GM03348 (cell line): ENCODE measurements at places on chromosomes 11 and 22.
A peak's percentile ranks its signal among the peaks of the same experiment; 100 is the strongest.

GRCh38 chr11:57368106-57368844 lies 12.7 kb downstream of the PRG3 start:
- no peak for DNase-seq

- no peak for DNase-seq
These were observed 7.3 kb downstream of the TANGO2 start for GRCh38 chr22:20027966-20028854.

DNA sequence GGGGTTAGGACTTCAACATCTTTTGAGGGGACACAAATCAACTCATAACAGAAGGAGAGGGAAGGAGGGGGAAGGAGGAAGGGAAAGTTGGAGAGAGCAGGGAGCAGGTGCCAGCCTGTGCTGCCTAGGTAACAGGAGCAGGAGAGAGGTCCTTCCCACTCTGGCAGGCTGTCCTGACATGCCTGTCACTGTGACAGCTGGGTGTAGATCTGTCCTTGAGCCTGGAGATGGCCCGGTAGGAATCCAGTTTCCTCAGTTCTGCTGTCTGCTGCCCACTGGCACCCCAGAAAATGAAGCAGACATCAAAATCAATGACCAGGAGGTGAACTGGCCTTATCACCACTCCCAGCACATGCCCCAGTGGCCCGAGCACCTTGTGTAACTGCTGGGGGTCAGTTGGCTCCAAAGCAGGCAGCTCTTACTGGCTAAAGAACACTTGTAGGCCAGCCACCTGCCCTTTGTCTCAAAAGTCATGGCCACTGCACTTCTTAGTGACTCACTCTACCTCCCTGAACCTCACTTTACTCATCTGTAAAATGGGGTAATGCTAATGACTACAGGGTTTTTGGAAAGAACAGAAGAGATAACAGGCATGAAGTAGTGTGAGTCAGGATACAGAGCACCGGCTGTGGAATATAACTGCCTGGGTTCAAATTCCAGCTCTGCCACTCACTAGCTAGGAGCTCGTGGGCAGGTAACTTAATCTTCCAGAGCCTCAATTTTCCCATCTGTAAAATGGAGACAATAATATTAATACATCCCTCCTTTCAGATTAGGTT lies 8.0 kb upstream of the TSPAN18 start:
- no peak for DNase-seq

- DNase-seq = no peak
These were observed 17.6 kb downstream of the PATZ1 start for GRCh38 chr22:31328544-31328960.

- no peak for DNase-seq
These were observed 48.8 kb downstream of the MYEOV start for GRCh38 chr11:69342588-69343330.

DNA sequence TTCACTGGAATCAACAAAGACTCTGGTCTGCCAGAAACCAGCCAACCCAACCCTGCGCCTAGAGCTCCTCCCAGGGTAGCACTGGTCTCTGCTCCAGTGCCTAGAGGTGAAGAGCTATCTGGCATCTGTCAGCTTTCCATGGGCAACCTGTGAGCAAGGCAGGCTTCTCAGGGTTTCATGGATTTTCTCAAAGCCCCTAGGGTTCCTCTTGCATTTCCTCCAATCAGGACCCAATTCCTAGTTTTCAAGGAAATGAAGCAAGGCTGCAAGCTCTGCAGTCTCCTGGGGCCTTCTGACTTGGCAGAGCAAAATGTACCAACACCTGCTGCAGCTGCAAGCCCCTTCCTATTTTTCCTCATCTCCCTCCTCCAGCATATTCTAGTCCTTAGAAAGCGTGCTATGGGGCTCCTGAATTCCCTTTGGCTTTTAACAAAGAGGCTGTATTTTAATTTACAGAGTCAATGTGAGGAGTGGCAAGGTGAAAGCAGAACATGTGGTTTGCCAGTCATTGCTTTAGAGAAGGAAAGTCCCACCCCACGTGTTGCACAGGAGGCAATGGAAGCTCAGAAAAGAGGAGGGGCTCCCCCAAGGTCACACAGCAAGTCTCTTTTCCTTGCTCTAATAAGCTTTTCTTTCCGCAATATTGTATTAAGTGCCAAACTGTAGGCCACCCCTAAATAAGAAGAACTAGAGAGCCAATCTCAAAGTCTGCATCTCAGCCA lies 33.0 kb upstream of the RIC3 start:
- DNase-seq = no peak

DNA sequence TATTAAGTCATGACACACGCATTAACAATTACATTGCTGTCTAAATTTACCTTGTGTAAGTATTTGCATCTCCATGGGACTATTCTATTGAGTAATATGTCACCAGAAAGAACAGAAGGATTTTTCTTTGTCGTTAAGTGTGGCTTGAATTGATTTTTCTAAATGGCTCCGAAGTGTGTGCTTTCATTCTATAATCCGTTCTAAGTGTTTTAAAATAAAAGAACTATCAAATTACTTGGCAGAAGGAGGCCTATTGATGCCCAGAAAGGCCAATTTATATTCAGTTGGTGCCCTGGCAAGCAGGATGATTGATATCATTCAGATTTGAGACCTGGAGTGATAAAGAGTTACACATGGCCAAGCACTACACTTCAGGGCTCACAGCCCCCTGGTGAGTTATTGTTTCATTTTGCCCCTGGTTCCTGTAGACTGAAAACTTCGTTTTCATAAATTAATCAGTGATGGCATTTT lies 538.9 kb upstream of the ANO5 start:
- no peak for DNase-seq

- peak; percentile 37 for DNase-seq
These were observed 366.2 kb upstream of the CCDC179 start for GRCh38 chr11:23226331-23227077.

DNA sequence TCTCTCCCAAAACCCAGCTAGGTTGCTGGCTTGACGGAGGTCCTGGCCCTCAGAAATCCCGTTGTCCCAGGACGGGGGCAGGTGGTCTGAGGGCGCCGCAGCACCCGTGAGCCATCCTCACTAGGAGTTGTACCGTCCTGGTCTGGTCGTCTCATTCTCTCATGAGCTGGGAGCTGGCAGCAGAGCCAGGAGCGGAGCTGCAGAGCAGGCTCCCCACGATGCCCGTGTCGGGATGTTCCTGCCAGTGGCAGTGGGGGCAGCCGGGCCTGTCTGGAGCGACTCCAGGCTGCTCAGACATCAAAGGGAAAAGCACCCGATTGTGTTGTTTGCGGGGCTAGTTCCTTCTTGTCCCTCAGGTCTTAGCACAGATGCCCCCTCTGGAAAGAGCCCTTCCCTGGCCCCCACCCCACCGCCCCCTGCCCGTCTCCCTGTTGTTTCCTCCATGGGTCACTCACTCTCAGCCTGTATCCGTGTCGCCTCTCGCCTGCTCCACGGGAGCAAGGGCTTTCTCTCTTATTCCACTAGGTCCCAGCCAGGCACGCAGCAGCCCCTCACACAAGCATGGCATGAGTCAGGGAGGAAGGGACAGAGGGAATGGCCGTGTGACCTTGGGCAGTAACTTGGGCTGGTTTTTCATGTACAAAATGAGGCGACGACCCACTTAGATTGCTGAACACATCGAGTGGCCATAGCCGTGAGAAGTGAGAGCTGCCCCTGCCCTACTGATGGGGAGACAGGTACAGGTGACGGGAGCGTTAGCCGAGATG lies 23.2 kb upstream of the MGAT3 start:
- DNase-seq = no peak

- no peak for DNase-seq
These were observed 97.1 kb downstream of the CWC15 start for GRCh38 chr11:94876222-94876621.

DNA sequence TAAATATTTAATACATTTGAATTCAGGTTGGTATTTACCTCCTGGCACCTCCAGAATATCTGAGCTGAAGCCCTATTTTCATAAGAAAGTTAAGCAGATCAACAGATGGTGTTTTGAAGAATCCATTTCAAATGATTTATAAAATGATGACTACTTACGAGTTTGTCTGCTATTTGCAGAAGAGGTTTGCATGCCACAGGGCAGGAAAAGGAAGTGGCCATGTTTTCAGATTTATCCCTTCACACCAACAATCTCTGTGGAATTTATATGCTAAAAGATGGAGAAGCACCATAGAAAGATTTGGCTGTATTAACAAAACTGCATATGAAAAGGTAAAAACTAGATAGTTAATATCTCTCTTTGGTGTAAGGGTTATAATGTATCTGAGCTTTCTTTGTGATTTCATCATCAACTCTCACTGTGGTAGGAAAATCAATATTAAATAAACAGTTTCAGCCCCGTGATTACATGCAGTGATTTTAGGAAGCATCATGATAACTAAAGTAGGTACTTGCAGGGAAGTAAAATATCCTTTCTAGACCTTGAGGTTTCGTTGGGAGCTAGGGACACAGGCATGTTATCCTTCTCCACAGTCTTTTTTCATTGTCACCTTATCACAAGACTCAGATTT lies 2.6 kb downstream of the BMAL1 start:
- no peak for DNase-seq

DNA sequence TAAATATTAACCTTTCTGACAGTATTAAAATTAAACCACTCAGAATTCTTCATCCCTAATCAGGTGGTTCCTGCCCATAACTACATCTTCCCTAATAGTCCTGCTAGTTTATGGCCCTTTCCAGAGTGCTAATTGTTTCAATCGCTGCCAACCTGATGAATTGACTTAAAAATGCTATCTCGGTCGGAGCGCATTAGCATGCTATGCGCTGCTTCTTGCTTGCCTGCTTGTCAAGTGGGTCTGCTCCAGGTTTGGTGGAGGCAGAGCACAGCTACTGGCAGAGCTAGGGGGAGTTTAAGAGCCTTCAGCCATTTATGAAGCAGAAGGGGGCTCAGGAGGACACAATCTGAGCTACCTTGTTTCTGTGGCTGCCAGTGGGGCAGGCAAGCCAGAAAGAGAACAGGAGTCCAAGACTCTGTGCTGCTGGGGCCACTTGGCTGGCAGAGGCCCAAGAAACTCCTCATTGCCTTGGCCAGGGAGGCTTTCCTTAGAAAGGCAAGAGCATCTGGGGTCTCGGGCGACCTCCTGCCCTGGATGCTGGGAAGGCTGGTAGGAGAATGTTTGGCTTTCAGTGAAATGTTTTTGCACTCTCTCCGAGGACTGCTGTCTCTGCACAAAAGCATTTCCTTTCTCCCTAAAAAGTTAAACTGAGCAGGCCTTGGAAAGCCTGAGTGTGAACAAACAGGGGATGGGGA lies 62.1 kb upstream of the PHOX2A start:
- DNase-seq = no peak

GRCh38 chr22:45526281-45526680 lies 23.6 kb downstream of the FBLN1 start:
- DNase-seq = no peak

DNA sequence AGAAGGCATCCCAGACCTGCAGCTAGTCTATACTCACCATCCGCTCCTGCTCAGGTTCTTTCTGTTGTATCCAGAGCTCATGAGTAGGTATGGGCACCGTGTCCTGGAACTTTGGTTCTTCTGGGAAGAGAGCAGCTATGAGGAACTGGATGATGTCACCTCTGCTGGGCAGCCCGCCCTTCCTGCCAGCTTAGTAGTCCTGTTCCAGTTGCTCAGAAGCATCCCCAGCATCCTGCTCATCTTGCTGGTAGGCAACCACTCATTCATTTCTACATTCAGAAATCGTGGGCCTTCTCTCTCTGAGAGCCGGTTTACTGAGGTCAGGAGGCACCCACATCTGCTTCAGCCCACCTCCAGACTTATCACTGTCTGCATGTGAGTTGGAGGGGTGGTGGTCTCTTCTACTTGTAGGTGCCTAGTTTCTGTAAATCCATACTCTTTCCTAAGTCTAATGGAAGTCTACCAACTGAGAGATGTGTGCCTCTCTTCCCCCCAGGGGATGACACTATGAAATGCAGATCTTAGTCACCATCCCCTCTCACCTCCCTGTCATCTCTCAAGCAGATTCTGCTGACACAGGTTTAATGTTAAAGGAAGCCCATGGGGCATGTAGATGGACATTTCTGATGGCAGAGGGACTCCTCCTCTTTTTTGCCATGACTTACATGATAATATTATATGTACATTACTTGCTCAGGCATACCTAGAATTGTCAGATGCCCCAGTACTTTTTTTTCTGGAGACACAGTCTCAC lies 29.6 kb upstream of the CCDC134 start:
- no peak for DNase-seq

- DNase-seq = no peak
These were observed 20.6 kb downstream of the EHF start for GRCh38 chr11:34641456-34641855.

GRCh38 chr11:109552376-109552775 lies 130.4 kb downstream of the C11orf87 start:
- DNase-seq = peak; percentile 14

- no peak for DNase-seq
These were observed 10.3 kb downstream of the NEAT1 start for GRCh38 chr11:65432686-65433582.

GRCh38 chr11:66973956-66974580 lies 1.0 kb upstream of the C11orf86 start:
- no peak for DNase-seq

GRCh38 chr11:42239188-42239587 lies 779.7 kb upstream of the LRRC4C start:
- peak; percentile 53 for DNase-seq

GRCh38 chr11:123233280-123233974 lies 38.4 kb upstream of the CLMP start:
- no peak for DNase-seq

DNA sequence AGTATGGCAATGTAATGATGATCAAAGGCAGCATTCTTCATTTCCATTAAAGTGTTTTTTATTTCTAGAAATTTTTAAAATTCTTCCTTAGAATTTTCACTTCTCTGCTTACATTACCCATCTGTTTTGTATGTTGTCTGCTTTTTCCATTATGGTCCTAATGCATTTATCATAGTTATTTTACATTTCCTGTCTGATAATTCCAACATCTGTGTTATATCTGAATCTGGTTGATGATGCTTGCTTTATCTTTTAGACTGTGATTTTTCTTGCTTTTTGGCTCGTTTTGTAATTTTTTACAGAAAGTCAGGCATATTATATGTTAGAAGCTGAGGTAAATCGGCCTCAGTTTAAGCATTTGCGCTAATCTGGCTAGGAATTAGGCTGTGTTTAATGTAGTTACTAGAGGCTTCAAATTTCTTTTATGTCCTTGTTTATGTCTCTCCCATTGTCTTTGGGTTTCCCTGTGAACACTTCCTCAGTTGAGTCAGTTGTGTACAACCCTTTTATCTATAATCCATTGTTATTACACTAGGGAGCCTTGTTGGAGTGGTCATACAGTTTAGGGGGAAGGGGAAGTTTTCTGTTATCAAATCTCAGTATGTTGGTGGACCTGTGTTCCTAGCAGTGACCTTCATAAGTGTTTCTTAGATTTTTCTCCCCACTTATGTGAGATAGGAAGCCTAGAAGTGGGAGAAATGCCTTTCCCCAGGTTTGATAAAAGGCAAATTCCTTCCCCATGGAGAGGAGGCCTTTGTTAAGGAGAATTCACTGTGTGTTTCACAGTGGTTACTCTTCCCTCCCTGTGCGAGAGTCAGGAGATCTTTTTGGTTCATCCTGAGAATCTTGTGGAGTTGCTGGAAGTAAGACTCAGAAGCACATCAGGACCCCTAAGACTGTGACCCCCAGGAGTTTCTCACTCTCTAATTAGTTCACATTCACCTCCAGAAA lies 437.5 kb downstream of the INSC start:
- no peak for DNase-seq

GRCh38 chr11:118353084-118353710 lies 6.2 kb upstream of the UBE4A start:
- DNase-seq = peak; percentile 39
